Putamen (tissue), 1 donor: ENCODE measurements at places on chromosomes 6 and 20.
A peak's percentile ranks its signal among the peaks of the same experiment; 100 is the strongest.

DNA sequence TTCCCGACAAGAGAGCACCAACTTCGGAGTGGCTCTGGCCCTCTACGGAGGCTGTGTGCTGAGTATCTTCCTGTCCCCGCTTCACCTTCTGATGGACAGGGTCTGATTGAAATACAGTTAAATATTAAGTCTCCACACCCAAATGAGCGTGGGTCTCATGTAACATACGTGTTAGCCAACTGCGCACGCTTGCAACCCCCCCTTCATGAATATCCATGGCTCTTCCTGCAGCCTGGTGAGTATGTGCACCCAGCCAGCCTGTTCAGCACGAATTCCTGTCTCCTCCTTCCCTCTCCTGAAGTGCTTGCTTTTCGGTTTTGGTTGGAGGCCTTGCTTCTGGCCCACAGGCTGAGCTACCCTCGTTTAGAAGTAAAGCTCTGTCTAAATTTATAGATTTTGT lies 102.9 kb upstream of the FRMD1 start:
- DNase-seq = no peak

DNA sequence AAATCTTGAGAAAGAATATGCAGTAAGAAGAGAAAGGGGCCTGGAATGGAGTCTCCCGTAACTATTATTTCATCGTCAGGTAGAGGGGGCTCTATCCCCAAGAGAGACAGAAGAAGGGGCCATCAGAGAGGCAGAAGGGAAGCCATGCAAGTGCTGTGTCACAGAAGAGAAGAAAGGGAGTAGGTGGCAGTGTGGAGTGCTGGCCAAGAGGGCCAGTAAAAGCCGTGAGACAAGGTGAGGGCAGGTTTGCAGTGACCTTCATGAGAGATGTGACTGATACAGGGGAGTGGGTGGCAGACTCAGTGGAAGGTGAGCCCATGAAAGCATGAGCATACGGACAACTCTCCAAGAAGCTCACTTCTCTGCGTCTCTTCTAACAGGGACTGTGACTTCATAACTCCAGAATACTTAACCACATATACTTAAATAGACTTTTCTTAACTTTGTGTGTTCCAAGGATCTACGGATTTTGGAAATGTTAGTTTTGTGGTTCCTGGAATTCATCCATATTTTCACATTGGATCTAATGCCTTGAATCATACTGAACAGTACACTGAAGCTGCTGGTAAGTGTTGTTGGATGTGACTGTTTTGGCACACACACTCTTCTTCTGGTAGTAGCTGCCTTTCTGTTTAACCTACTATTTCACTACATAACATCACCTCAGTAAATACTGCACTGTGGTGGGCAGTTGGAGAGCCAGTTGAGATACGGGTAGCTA lies 15.6 kb downstream of the PM20D2 start:
- no peak for DNase-seq

GRCh38 chr6:12602951-12603672 lies 113.5 kb upstream of the PHACTR1 start:
- no peak for DNase-seq

DNA sequence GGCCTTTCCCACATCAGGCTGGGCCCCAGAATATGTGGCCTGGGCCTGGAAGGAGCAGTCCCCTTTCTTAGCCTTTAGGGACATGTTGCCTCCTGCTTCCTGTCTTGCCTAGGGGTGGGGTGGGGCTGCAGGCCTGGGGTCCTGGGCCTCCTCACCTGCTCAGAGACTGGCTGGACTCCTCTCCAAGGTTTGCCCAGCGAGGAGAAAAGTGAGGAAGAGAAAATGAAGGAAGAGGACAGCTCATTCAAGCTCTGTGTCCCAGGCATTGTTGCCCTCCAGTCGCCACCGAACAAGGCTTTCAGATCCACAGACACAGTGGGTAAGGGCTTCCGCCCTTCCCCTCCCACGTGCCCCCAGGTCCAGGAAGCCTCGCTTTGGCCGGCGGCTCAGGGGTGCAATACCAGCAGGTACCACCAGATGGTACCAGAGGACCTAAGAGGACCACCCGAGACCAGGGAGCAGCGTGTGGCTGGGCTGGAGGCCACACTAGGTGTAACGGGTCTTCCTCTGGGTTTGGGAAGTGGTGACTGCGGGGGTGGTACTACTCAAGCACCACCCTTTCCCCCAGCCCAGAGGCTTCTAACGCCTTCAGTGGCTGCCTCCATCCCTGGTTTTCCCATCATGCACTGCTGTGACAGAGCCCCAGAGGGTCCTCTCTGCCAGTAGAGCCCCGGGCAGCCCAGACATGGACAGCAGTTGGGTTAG lies 5.5 kb upstream of the BAK1 start:
- peak; percentile 55 for DNase-seq

- DNase-seq = no peak
Measured at GRCh38 chr6:141492521-141493284, 640.0 kb upstream of the GJE1 start.

- DNase-seq = no peak
Measured at GRCh38 chr6:331622-332521, 39.6 kb downstream of the DUSP22 start.

- DNase-seq = no peak
Measured at GRCh38 chr6:143823548-143823947, 19.6 kb upstream of the LTV1 start.

- DNase-seq = no peak
Measured at GRCh38 chr6:79149884-79150283, 71.8 kb upstream of the PHIP start.

GRCh38 chr6:537114-537513 lies 119.8 kb downstream of the HUS1B start:
- no peak for DNase-seq

GRCh38 chr6:109105681-109106080 lies 10.4 kb downstream of the CEP57L1 start:
- no peak for DNase-seq

- DNase-seq = no peak
Measured at GRCh38 chr20:14919501-14920081, 582.2 kb upstream of the FLRT3 start.

- DNase-seq = no peak
Measured at GRCh38 chr6:39553860-39554802, 171.1 kb downstream of the KIF6 start.

DNA sequence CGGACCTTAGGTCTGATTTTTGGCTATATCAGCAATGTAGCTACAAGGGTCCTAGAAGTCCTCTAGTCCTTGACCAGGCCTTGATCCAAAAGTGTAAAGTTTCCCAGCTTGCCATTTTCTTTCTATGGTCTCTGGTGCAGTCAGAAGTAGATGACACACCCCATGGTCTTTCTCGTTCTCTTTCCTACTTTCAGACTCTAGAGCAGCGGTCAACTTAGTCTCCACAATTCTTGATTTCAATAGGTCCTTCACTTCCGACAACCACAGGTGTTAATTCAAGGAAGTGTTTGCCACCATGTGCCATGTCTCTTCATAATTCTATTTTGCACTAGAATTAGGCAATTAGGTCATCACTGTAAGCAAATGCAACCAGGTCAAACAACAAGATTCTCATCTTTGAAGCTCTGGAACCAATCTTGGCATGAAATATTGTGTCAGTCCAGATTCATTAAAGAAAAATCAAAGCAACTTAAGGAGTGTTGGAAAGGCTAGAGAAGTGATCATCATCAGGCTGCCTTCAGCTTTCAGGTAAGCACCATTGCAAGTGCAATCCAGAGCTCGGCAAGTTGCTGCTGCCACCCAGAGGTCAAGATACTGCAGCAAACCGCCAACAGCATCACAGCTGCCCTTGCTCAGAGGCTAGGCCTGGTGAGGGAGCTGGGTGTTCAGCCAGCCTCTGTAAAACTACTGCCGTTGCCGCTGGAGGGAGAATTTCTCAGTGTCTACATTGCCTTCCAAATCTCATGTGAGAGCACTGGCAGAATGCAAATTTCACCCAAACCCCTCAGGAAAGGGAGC lies 5.6 kb upstream of the SYNE1 start:
- peak; percentile 42 for DNase-seq

DNA sequence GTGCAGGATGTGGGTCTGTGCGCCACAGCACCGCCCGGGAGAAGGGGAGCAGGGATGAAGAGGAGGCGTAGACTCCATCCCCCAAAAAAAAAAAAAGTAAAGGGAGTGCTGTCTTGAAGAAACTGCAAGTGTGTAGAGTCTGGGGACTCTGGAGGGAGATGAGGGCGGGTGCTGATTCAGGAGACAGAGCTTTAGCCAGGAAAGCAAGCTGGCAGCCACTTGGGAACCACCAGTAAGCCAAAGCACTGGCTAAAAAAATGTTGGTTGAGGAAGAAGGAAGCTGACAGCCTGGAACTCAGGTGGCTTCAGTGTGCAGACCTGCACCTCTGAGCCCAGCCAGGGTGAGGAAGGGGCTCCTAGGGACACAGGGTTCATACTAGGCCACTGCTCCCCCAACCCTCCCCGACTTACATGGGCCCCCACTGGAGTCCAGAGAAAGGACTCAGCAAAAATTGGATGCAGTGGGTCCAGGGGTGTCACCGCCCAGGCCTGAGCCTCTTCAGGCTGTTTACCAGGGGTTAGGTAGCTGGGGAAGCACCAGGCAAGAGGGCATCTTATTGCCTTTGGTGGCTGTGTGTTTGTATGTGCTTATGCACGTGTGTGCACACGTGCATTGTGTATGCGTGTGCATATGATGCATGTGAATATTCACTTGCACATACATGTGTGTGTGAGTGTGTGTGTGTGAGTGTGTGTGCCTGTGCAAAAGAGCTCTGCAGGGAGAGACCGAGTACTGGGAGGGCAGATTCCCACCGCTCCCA lies 153.5 kb upstream of the MLN start:
- DNase-seq = no peak
